CD4-positive, alpha-beta T cell treated with Interleukin-17A for 4 hours (primary cell): ENCODE measurements at places on chromosomes 2 and 18.

- no peak for DNase-seq
Measured at GRCh38 chr2:218782528-218782844, 539 bp downstream of the CYP27A1 start.

- no peak for DNase-seq
Measured at GRCh38 chr18:28185121-28185520, 8.2 kb upstream of the CDH2 start.

GRCh38 chr2:97979904-97980303 lies 15.8 kb downstream of the TMEM131 start:
- no peak for DNase-seq

- DNase-seq: no peak
Measured at GRCh38 chr2:85511008-85511811, 27.8 kb upstream of the MAT2A start.

- DNase-seq: no peak
Measured at GRCh38 chr2:159195697-159196096, 90.8 kb downstream of the WDSUB1 start.

- no peak for DNase-seq
Measured at GRCh38 chr2:170332676-170333402, 154.9 kb downstream of the MYO3B start.

DNA sequence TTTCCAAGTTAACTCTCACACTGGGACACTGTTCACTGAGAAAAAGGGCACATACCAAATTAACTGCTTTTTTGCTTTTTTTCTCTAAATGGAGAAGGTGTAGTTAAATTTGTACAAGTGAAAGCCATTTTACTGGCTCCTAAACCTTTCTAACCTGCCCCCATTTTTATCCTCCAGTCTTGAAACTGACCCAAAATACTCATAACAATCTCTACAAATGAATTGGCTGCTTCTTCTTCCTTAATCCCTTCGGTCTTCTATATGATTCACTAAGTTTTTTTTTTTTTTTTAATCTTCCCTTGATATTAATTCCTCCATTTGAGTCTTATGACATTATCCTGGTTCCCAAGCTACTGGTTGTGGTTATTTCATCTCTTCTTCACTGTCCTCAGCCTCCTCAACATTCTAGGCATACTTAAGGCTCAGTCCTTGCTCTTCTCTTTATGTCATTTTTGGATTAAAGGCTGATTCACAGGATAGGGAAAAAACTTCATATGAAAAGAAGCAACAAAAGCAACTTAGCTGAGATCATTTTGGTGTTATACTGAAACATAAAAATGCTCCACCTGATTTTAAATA lies 19.8 kb downstream of the ORC2 start:
- no peak for DNase-seq

DNA sequence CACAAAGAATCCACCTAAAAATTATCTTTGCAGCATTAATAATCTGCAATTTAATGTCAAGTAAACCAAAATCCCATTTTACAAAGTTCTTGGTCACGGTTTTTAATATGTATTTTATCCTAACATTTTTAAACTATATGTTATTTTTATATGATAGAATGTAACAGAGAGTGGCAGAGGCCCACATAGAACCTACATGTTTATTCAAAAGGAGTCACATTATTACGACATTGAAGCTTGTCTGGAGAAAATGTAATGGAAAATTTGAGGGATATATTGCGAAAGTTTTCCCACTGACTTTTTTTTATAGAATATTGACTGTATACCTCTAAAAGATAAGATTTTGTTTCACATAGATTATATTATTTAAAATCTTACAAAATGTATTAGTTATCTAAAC lies 89.7 kb upstream of the COL3A1 start:
- no peak for DNase-seq

DNA sequence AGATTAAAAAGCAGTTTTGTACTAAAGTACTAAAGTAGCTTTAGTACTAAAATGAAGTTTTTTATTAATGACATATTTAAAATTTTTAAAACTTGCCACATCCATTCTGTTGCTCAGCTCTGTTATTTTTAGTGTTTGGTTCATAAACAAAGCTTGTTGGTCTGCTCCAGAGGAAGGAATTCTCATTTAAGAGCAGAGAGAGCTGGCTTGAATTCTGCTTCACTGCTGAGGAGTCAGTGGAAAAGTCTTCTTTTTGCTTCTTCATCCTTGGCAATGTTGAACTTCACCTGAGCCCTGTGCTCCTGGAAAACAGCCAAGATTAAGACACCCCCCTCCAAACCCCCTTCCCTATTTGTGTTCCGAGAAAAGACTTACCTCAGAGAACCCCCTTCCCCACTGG lies 40.6 kb downstream of the TMEM87B start:
- DNase-seq: no peak

- DNase-seq: no peak
Measured at GRCh38 chr18:47209171-47209570, 33.0 kb upstream of the IER3IP1 start.

- no peak for DNase-seq
Measured at GRCh38 chr2:121489284-121489683, 41.4 kb upstream of the RNU4ATAC start.

DNA sequence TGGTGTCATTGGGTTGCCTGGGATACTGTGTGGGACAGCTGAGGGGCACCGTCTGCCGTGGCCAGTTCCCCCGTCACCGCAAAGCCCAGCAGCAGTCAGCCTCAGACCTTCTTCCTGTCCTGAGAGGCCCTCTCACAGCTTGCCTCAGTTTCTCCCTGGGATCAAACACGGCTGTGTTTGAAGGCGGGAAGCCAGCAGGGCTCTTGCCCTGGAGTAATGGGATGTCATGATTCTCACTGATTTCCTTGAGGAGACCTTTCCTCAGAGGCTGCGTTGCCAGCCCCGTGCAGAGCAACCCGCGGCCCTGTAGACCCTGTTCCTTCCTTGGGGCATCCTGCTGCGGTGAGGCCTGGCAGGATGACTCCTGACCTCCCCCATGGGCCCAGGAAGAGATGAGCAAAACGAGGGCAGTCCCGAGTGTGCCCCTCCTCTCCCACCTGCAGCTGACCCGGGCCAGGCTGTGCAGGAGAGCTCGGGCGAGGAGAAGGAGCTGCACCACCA lies 13.9 kb upstream of the NFATC1 start:
- no peak for DNase-seq

DNA sequence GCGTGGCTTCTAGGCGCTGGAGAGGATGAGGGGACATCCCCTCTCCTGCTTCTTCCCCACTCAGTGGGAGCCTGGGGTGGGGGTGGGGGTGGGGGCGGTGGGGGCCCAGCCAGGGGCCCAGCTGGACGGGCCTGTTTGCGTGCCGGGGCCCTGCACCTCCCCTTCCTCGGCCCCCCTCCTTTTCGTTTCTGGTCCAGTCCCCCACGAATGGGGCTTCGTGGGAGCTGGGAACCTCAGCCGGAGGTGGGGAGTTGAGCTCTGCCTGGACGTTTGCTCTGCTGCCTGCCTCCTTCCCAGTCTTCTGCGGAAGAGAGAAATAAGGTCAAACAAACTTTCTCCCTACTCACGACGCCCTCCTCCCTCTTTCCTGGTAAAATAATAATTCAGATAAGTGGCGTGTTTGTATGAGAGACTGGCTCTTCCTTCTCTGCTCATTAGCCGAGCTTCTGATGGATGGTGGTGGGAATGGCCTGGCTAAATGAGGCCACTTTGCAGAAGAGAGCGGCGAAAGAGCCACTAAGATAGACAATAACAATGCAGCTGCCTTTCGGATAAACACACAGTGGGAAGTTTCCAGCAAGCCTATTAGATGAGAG lies 782 bp downstream of the MTA3 start:
- DNase-seq: peak; percentile 25

- no peak for DNase-seq
Measured at GRCh38 chr2:95344656-95345055, 47.5 kb downstream of the KCNIP3 start.

- no peak for DNase-seq
Measured at GRCh38 chr2:8413589-8414135, 268.2 kb upstream of the ID2 start.

GRCh38 chr2:216474925-216475670 lies 23.5 kb upstream of the RPL37A start:
- peak; percentile 27 for DNase-seq

GRCh38 chr2:105598829-105599698 lies 145.6 kb upstream of the NCK2 start:
- DNase-seq: no peak

DNA sequence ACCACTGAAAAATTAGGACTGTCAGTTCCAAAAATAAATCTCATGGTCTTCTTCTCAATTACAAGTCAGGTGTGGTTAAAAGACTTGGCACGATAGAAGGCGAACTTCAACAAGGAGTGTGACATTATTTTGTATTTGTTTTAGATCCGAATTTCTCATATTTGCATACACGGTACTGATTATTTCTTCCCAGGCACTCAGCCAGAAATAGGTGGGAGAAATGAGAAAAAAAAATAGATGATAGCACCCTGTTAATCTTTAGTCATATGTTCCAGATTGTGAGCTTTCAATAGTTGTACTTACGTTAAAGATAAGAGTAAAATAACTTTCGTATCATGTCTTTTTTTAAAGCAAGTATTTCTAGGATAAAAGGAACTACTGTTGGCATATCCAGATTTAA lies 106.1 kb downstream of the DTNA start:
- no peak for DNase-seq

DNA sequence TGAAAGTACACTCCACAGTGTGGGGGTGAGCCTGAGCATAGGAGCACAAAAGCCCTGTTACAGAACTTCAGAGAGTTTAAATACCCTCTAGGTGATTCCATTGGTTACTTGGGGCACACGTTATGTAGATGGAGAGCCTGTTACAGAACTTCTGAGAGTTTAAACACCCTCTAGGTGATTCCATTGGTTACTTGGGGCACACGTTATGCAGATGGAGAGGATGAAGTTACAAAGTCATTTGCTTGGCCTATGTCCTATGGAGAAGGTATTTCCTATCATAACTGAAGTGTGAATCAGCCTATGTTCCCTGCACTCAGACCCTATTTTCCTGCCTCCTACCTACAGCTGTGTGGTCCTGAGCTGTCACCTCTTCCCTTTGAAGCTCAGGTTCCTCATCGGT lies 3.8 kb upstream of the CAPN10 start:
- DNase-seq: no peak

GRCh38 chr2:219460424-219460926 lies 25.8 kb downstream of the SPEG start:
- DNase-seq: no peak

- no peak for DNase-seq
Measured at GRCh38 chr2:65660340-65660739, 227.9 kb upstream of the SPRED2 start.

DNA sequence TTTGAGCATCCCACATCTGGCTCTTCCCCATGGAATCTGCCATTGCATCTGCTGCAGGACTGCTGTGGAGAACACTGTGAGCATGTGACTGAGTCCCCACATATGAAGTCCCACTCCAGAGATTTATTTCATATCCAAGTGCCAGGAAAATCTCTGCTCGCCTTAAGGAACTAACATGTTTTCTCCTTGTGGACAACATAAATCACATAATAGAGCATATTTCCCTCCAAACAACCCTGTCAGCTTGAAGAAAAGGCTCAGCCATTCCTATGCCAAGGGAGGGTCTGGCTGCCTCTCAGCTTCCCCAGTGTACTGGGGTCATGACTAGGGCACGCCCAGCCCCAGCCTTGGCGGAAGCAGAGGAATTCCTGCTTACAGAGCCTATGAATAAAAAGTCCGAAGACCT lies 193.7 kb downstream of the DNER start:
- no peak for DNase-seq

DNA sequence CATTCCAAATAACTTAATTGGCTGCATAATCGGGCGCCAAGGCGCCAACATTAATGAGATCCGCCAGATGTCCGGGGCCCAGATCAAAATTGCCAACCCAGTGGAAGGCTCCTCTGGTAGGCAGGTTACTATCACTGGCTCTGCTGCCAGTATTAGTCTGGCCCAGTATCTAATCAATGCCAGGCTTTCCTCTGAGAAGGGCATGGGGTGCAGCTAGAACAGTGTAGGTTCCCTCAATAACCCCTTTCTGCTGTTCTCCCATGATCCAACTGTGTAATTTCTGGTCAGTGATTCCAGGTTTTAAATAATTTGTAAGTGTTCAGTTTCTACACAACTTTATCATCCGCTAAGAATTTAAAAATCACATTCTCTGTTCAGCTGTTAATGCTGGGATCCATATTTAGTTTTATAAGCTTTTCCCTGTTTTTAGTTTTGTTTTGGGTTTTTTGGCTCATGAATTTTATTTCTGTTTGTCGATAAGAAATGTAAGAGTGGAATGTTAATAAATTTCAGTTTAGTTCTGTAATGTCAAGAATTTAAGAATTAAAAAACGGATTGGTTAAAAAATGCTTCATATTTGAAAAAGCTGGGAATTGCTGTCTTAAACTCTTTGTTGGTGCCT lies 1.4 kb downstream of the PCBP1 start:
- DNase-seq: no peak

GRCh38 chr18:44911260-44911659 lies 230.6 kb downstream of the SETBP1 start:
- DNase-seq: no peak

GRCh38 chr2:15665067-15665942 lies 73.6 kb downstream of the DDX1 start:
- no peak for DNase-seq

DNA sequence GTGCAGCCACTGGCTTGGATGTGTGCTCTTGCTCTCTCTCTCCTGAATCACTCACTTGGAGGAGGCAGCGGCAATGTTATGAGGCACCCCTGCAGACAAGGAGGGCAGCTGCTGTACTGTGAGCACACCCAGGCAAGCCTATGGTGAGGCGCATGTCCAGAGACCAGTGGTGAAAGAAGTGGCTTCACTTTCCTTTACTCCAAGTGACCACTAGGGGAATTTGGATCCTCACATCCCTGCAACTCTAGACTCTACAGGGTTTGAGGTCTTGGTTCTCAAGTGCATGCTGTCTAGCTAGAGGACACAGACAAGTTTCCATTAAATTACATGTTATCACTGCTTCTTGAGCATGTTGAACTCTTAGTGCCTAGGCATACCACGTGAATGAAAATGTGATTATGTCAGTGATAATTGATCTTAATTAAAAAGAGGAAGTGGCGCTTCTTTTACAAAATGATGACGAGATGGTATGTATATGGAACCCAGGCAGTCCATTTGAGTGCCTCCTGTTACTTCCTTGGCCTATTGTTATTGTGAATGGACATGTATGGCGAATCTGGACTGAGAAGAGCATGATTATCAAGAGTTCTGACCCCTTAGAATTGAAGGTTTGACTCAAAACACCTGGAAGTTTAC lies 181.0 kb upstream of the CDH2 start:
- DNase-seq: no peak

DNA sequence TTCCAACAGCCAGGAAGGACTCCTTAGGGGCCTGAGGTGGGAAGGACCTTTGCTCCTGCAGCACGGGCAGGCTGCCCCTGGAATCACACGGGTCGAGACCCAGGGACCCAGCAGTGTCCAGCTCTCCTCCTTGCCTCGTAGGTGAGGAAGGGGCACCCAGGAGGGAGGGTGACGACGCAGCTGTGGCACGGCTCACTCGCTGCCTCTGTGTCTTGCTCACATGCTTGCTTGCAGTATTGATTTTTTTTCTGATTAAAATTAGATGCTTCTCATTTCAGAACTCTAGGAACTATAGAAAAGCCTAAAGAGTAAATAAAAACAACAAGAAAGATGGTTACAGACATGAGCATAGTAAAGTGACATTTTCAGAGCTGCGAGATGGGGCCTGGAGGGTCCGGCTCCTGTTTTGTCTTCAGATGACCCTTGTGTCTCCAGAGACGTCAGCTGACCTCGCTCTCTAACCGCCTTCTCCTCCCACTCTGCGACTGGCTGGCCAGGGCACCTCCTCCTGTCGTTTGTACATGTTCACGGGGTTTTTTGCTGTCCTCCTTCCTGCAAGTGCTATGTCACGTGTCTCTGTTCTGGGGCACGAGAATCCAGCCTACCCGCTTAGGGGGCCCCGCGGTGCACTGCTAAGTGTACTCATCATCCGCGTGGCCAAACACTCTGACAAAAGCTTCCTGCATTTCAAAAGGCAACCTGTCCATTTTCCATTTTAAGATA lies 65.7 kb upstream of the ZNF236 start:
- DNase-seq: no peak
